Large intestine (tissue), 12 donors: ENCODE measurements at places on chromosomes 2 and 18.
A peak's percentile ranks its signal among the peaks of the same experiment; 100 is the strongest.

DNA sequence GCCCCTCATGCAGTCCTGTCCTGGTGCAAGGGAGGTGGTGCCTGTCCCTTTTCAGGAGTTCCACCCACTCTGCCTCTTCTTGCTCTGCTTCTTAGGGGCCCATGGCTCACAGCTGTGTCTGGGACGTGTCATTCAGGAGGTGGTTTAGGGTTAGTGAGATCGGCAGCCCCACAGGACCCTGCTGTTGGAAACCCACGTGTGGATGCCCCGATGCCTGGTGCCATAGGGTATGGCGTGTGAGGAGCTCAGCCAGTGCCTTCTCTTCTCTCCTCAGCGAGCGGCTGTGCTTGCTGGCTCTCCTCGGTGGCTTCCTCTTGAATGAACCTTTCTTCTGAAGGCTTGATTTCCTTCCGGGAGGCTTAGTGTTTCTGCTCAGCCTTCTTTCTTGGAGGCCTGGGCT is 55.2 kb downstream of the LDLRAD4 start:
- DNase-seq: no peak

- no peak for DNase-seq
Observed at GRCh38 chr2:192687015-192687414, 492.3 kb upstream of the TMEFF2 start.

- DNase-seq: no peak
Observed at GRCh38 chr2:190765386-190766173, 115.0 kb upstream of the GLS start.

DNA sequence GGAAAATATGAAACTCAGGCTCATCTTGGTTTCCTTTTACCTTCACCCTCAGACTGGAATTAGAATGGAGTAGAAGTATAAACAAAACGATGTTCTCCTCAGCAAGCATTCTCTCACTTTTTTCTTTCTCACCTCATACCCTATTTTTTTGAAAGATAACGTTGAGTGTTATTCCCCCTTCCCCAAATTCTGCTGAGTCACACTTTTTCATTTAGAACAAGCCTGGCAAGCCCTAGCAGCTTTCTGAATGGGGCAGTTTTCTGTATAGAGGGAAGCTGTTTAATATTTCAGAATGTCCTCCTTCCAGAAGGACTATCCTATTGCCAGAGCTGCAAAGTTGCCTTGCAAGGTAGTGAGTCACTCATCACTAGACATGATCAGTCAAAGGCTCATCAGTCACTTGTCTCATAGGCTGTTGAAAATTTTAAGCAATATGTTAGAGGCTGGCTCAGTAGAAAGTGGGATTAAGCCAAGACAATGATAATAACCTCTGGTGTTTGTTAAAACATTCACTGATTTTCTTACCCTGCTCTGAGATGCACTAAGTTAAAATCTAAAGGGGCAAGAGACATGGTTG is 416.1 kb downstream of the RNF144A start:
- no peak for DNase-seq

GRCh38 chr2:216216951-216217903 is 108.1 kb downstream of the XRCC5 start:
- no peak for DNase-seq

DNA sequence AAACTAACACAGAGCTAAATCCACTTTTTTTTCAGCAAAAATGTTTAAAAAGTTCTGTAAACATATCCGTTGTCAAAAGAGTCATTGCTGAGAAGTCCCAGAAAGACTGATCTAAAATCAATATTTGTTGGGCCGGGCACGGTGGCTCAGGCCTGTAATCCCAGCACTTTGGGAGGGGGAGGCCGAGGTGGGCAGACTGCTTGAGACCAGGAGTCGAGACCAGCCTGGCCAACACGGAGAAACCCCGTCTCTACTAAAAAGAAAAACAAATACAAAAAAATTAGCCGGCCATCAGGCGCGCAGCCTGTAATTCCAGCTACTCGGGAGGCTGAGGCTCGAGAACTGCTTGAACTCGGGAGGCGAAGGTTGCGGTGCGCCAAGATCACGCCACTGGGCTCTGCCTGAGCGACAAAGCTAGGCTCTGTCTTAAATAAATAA is 1.4 kb downstream of the OLA1 start:
- peak; percentile 11 for DNase-seq

- DNase-seq: no peak
Observed at GRCh38 chr2:227411990-227412350, 24.2 kb upstream of the SCYGR1 start.

DNA sequence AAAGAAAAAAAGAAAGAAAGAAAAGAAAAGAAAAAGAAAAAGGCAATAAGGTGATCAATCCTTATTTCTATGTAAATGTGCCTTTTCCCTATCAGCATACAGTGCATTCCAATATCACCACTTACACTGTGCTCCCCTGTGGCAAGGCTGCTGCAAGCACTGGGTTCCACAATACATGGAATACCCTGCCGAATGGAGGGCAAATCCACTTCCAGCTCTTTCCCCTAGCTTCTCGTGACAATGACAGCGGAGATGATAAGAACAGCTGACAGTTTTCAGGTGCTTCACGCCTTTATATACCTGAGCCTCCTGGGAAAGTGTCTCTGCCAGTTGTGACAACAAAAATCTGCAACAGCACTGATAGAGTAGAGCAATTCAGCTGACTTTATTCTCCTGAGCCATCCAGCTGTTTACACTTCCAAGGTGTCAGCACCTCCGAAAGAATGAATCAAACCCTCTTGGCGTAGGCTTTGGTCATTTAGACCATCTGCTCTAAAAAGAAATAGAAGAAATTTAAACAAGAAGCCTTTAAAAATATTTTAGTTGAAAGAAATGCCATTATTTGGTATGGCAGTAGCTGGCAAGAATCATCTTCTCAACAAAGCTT is 135.2 kb upstream of the RNF152 start:
- DNase-seq: no peak

- DNase-seq: no peak
Observed at GRCh38 chr2:31805688-31806087, 205.1 kb downstream of the MEMO1 start.

DNA sequence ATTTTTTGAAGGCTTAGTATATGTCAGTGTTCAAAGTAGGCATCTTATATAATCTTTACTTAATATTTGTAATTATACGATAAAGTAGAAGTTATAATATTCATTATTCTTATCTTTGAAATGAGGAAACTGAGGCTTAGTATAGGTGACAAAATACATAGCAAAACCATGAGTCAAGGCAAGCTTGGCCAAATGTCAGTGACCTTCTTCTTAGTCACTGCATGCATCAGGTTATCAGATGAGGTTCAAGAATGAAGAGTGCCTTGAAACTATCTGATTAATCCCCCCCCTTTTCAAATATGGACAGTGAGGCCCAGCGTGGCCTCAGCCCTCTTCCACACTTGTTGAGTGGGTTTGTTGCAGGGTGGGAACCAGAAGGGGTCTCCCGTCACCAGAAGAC is 59.3 kb downstream of the PMAIP1 start:
- no peak for DNase-seq

DNA sequence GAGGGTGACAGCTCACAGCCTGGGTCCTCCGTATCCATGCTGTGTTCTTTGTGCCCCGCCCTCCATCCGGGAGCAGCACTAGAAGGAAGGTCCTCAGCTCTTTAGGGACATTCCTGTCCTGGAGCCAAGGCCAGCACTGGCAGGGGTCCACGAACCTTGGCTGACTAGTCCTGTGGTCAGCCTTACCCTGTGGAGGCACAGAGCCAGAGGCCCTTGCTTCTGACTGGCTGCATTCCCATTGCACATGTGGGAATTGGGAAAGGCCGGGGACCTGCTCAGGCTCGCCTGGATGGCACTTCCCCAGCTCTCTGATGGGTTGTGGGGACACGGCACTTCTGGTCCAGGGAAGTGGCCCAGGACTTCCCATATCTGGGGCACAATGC is 24.9 kb upstream of the RHOB start:
- DNase-seq: no peak

- DNase-seq: no peak
Observed at GRCh38 chr2:235460548-235461047, 33.2 kb upstream of the AGAP1 start.

- no peak for DNase-seq
Observed at GRCh38 chr18:48153613-48154481, 223.4 kb upstream of the SMAD2 start.

DNA sequence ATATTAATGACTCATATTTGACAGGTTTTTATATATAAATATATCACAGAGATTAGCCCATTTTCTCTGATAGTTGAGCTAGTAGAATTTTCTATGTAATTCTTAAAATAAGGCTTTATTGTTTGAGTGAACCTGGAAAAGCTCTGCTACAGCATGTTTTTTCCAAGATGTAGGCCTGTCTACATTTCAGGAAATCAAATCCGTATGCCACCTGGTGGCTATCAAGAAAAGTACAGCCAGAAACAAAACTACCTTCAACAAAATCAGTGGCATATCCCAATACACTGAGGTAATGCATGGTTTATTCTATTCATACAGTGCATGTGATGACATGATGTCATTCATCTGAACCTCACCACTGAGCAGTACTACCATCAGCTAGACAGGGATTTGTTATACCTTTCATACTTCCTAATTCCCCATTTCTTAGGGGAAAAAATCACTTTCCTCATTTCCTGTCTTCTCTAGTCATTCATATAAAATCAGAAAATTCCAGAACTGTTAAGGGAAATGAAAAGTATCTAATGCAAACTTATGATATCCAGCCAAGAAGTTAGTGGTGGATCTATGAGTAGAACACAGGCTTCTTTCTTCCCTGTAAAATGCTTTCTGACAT is 310.4 kb upstream of the SYT4 start:
- DNase-seq: no peak

GRCh38 chr2:98663511-98664090 is 55.2 kb downstream of the UNC50 start:
- DNase-seq: no peak

DNA sequence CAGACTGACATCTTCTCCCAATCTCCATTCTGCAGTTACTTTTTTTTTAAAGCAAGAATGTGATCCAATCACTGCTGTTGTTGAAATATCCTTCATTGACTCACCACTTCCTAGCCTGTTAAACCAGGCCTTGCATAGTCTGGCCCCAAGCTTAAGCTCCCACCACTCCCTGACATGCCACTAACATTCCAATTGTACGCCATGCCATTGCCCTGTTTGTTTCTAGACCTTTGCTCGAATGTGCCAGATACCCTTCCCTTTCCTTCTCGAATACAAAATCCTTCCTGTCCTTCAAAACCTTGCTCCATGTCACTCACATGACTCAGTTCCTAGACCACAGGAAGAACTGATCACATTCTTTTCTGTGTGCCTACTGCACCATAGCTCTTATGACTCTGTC is 224.2 kb downstream of the CYRIA start:
- no peak for DNase-seq

GRCh38 chr2:19835781-19836281 is 66.0 kb downstream of the TTC32 start:
- no peak for DNase-seq

DNA sequence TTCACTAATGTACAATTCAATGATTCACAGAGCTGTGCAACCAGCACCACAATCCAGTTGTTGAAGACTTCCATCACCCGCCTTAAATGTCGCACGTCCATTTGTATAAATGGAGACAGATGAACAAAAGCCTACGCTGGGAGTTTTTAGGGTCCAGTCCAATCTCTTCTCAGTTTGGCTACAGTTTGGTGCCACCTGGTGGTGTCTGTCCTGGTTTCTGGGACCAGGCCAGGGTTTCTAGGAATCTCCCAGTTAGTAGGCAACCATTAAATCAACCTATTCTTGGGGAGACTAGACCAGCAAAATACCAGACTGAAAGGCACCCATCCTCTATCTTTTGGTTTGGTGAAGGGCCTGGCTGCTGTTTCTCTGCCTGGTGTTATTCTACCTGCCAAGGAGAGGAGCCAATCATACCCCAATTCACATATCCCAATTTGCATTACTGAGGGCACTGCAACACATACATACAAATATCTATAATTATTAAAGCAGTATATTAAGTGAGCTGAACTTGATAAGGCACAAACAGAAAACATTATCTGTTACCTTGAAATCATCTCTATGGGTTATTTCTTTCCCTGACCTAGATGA is 3.2 kb upstream of the DDX1 start:
- DNase-seq: peak; percentile 35

- no peak for DNase-seq
Observed at GRCh38 chr2:200590090-200590489, 4.3 kb downstream of the AOX1 start.

- DNase-seq: no peak
Observed at GRCh38 chr2:134258684-134259388, 5.0 kb downstream of the MGAT5 start.

- DNase-seq: no peak
Observed at GRCh38 chr2:41079011-41079410, 627.1 kb upstream of the SLC8A1 start.

DNA sequence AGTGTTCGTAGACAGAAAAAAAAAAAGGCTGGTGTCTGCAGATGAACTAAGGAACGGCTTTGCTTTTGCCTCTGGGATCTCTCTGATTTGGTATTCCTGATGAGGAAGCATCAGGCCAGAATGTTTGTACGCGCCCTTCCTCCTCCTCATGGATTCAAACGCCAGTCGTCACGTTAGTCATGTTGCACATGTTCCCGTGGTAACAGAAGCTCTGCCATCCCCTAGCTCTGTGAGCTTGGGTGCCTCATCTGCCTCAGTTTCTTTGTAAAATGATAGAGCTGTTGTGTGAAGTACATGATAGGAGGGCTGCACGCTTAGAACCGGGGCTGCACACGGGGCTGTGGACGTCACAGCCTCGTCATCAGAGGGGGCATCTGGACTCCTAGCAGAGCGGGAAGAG is 47.0 kb downstream of the TSHZ1 start:
- DNase-seq: no peak

DNA sequence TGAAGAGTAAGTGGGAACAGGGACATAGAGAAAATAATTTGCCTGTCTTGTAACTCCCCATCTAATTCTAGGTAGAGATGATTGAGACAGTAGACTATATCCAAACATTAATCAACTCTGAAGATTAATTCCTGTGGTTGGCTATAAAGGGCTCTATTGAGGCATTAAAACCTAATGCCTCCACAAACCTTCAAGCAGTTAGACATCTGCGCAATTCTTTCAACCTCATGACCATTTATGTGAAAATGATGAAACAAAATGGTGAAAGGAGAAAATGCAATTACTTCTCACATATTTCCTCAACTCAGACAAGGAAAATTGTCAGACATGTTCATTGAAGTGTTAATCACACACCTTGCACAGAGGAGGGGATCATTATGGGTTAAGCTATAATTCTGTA is 164.5 kb upstream of the MYT1L start:
- no peak for DNase-seq

- DNase-seq: peak; percentile 81
Observed at GRCh38 chr18:77131652-77132368, 773 bp downstream of the MBP start.

DNA sequence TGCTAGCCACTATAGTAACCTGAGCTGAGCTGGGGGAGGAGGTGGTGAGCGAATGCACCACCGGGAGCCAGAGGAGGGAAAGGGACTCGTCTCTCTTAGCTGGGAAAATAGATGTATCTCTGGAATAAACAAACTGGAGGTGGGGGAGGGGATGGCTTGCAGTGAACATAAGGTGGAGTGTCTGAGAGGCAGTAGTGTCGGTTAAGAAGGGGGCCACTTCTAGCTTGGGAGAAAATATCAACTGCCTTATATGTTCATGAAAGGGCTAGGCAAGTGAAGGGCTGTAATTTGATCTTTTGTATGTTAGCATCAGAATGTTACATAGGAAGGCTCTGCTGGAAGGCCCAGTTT is 2.2 kb downstream of the SETBP1 start:
- peak; percentile 27 for DNase-seq
